ENCODE measurements at places on chromosomes 12 and 14. TPM values are rescaled to one million over a fixed set of nuclear protein-coding genes. Genes with fewer than 3 reads are reported as not detected.

The MTHFD1 gene
- total RNA-seq, result 116 TPM

The FAM181A gene
- not detected for total RNA-seq

The SUOX gene
- total RNA-seq, result 7.7 TPM

The IFI27 gene
- total RNA-seq, result 0.91 TPM

The PYGL gene
- 150 TPM for total RNA-seq

The OAS3 gene
- total RNA-seq, result 27.0 TPM

The SAMD4A gene
- total RNA-seq, result 7.6 TPM

The CDKL1 gene
- 11.8 TPM for total RNA-seq

Measured in A549 treated with ZK216348 at 1 μM for 4 hours (cell line).